ENCODE measurements at places on chromosomes 1 and 21. TPM values are rescaled to one million over a fixed set of nuclear protein-coding genes. Genes with fewer than 3 reads are reported as not detected.

The NPR1 gene
- not detected for total RNA-seq

The PAQR6 gene
- 6.2 TPM for total RNA-seq

The CNTN2 gene
- not detected for total RNA-seq

The PLEKHM2 gene
- total RNA-seq, result 52.7 TPM

The SERBP1 gene
- total RNA-seq, result 253 TPM
